ENCODE measurements at places on chromosomes 1 and 21. TPM values are rescaled to one million over a fixed set of nuclear protein-coding genes. Genes with fewer than 3 reads are reported as not detected.
A peak's percentile ranks its signal among the peaks of the same experiment; 100 is the strongest.

GRCh38 chr1:219875860-219876259 is 52.5 kb downstream of the SLC30A10 start:
- H3K27me3 ChIP-seq, result no peaks in the 10 kb centered on the region
- H3K36me3 ChIP-seq, result no peaks in the 10 kb centered on the region
- H3K4me1 ChIP-seq, result no peaks in the 10 kb centered on the region
- H3K4me3 ChIP-seq, result no peak overlapping the region
- DNase-seq, result no peak

DNA sequence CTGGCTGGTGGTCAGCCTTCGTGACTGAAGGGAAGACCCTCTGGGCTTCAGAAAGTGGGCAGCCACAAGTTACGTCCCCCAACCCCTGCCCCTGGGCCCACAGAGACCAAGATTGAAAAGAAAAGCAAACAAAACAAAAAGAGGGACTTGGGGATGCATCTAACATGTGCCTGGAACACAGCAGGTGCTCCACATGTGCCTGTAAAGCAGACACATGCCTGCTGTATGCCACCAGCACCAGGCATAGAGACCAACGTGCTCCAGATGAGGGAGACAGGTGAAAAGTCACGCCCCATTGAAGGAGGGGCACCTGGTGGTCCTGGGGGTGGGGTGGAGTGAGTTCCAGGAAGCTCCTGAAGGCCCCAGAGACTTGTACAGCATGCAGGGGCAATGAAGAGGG is 11.9 kb downstream of the CDK18 start:
- DNase-seq, result no peak
- H3K27ac ChIP-seq, result peak overlapping the region; percentile 55
- peaks cover 22% of the 10 kb centered on the region for H3K4me1 ChIP-seq

- H3K27ac ChIP-seq, result peak overlapping the region; percentile 75
- H3K4me1 ChIP-seq, result peaks cover 73% of the 10 kb centered on the region
- H3K36me3 ChIP-seq, result peaks cover 3% of the 10 kb centered on the region
- peak overlapping the region; percentile 8 for H3K4me3 ChIP-seq
- no peak for DNase-seq
- no peaks in the 10 kb centered on the region for H3K27me3 ChIP-seq
These were observed 26.8 kb downstream of the EGLN1 start for GRCh38 chr1:231395076-231395997.

- DNase-seq, result no peak
- H3K36me3 ChIP-seq, result no peaks in the 10 kb centered on the region
- no peaks in the 10 kb centered on the region for H3K4me1 ChIP-seq
- H3K27me3 ChIP-seq, result no peaks in the 10 kb centered on the region
These were observed 39.7 kb downstream of the NUP210L start for GRCh38 chr1:154115180-154115579.

DNA sequence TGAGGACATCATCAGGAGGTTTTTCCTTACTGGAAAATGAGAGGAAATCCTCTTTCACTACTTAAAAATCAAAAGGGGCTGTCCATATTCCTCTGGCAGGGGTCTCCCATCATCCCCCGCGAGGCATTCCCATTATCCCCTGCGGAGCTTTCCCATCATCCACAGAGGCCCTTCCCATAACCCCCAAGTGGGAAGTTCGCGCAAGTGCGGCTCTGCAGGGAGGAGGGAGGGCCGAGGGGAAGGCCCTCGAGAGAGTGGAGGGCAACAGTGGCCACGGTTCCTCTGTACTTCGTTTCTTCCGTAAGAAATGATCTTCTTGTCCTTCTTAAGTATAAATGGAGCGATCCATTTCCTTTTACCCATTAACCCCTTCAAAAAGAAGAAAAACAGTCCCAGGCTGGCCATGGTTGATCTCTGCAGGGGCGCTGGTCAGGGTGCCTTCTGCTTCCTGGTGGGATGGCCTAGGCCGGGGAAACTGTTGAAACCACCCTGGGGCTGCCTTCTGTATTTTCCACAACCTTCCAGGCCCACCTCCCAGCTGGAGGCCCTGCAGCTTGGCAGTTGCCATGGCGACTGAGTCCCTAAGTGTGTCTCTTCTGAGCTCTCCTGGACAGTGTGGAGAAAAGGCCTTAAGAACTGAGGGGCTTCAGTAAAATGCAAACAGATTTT is 3.6 kb upstream of the RSPH1 start:
- peaks cover 5% of the 10 kb centered on the region for H3K4me1 ChIP-seq
- no peak for DNase-seq
- H3K36me3 ChIP-seq, result no peaks in the 10 kb centered on the region
- no peaks in the 10 kb centered on the region for H3K27me3 ChIP-seq

- no peaks in the 10 kb centered on the region for H3K36me3 ChIP-seq
- peaks cover 3% of the 10 kb centered on the region for H3K27me3 ChIP-seq
- peak overlapping the region; percentile 45 for H3K4me3 ChIP-seq
- no peak overlapping the region for H3K27ac ChIP-seq
These were observed 8.5 kb upstream of the ERG start for GRCh38 chr21:38506661-38507281.

DNA sequence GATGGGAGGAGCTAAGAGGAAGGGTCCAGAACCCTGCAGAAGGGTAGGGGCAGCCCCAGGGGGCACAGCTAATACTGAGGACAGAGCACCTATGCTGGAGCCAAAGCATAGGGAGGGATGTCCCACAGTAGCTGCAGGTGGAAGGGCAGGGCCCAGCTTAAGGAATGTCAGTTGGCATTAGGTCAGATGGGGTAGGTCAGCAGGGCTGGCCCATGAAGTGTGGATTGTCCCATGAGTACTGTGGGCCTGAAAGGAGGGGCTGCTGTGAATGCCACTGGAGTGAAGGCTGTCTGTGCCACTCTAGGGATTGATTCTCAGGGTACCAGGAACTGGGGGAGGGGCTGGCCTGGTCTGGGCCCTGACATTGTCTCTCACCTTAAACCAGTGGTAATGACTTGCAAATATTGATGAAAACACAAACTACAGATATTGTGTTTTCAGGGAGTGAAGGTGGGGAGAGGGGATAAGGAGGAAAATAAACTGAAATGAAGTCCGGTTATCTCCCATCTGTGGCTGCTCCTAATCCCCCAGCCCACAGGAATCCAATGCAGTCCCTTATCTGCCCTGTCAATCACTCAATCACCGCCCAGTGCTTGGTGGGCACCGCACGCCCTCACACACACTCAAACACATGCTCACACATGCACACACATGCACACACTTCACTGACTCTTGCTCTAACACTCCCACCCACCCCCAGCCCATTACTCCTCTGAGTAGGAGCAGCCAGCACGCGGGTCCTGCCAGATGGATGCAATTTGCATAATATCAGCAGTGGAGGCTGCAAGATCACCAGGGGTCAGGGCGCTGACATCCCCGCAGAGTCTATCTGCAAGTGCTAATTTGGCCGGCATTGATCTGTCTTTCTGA is 27.8 kb downstream of the DMAP1 start:
- peaks cover 8% of the 10 kb centered on the region for H3K36me3 ChIP-seq
- H3K27ac ChIP-seq, result no peak overlapping the region
- no peak overlapping the region for H3K4me3 ChIP-seq
- no peak for DNase-seq

GRCh38 chr1:12166834-12167492 is at the start of gene TNFRSF1B:
TSS of gene TNFRSF1B (plus strand) at chr1:12166991. CDS start at chr1:12167092, 101 bp downstream.
- DNase-seq, result peak; percentile 68
- H3K4me3 ChIP-seq, result peak within 1 kb of the TSS; percentile 74
- no peaks in the 10 kb centered on the region for H3K36me3 ChIP-seq
- H3K27ac ChIP-seq, result peak within 1 kb of the TSS; percentile 74
- H3K4me1 ChIP-seq, result peaks cover 7% of the 10 kb centered on the region

GRCh38 chr1:46399307-46399706 is 5.2 kb downstream of the FAAH start:
- H3K27me3 ChIP-seq, result no peaks in the 10 kb centered on the region
- H3K4me1 ChIP-seq, result peaks cover 41% of the 10 kb centered on the region
- peak overlapping the region; percentile 73 for H3K27ac ChIP-seq
- DNase-seq, result no peak

- no peak overlapping the region for H3K4me3 ChIP-seq
- H3K27ac ChIP-seq, result no peak overlapping the region
- H3K27me3 ChIP-seq, result no peaks in the 10 kb centered on the region
- DNase-seq, result no peak
These were observed 195.2 kb upstream of the JUN start for GRCh38 chr1:58979086-58979485.

DNA sequence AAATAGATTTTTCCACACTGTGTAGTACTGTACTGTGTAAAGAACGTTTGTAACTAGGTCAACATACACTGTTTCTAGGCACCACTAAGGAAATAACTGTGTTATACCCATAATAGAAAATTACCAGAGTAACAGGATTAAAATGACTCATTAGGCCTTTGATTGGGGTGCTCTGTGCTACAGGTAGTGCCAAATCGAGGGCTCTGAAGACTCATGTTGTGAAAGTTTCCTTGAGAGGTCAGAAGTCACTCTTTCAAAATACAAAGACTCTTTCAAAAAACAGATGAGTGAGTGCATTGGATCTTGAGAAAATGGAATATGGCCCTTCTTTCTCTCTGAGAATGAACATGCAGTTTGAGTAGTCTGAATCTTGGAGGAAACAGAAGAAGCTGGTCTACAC is 143.0 kb downstream of the MRPL39 start:
- H3K27me3 ChIP-seq, result no peaks in the 10 kb centered on the region
- no peak overlapping the region for H3K27ac ChIP-seq
- H3K4me3 ChIP-seq, result no peak overlapping the region

DNA sequence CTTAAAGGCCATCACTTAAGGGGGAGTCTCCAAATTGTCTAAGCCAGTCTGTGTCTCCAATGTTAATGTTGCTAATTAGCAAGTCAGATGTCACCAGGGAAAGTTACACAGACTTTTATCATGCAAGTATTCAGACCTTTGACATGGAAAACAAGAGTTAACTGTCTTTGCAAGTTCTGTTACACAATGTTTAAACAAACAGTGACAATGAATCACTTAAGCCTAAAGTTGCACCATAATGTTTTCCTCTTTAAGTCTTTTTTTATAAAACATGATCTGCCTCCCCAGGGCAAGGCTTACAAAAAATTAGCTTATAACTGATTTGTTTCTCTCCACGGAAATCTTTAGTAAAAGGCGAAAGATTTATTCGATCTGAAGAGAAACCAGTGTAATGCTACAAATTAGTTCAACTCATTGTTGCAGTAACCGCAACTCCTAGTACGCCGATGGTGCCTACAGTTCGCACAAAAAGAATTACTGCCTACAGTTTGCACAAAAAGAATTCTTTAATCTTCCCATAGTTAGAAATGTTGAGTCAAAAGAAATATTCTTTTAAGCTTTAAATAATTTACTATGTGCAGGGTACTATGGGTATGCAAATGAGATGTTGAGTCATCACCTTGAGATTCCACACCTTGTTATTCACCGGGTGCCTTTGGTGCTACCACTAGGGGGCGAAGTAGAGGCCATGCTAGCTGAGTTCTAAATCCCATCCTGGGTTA is 45.3 kb downstream of the HHAT start:
- DNase-seq, result no peak
- no peaks in the 10 kb centered on the region for H3K4me1 ChIP-seq
- no peak overlapping the region for H3K4me3 ChIP-seq
- H3K27ac ChIP-seq, result no peak overlapping the region

- H3K27ac ChIP-seq, result no peak overlapping the region
- H3K4me1 ChIP-seq, result no peaks in the 10 kb centered on the region
- no peaks in the 10 kb centered on the region for H3K27me3 ChIP-seq
- no peaks in the 10 kb centered on the region for H3K36me3 ChIP-seq
These were observed 9.8 kb upstream of the PRSS38 start for GRCh38 chr1:227805606-227806197.

The SYT2 gene
- not detected for total RNA-seq

The L1TD1 gene
- total RNA-seq, result 0.06 TPM

The TIAM1 gene
- 0.89 TPM for total RNA-seq

The C8B gene
- total RNA-seq, result not detected

The S100A7 gene
- 0.60 TPM for total RNA-seq

The ADORA1 gene
- total RNA-seq, result 1.2 TPM

Measured in psoas muscle (tissue), 8 donors.